ENCODE measurements at places on chromosomes 6 and 20. TPM values are rescaled to one million over a fixed set of nuclear protein-coding genes. Genes with fewer than 3 reads are reported as not detected.

The NKAIN4 gene
- total RNA-seq = not detected

The DNMT3B gene
- total RNA-seq = 2.9 TPM

The APMAP gene
- total RNA-seq = 36.7 TPM

The MAP3K4 gene
- total RNA-seq = 48.7 TPM

The ID4 gene
- not detected for total RNA-seq

The BPIFB4 gene
- not detected for total RNA-seq

The SLPI gene
- not detected for total RNA-seq

The RAET1G gene
- not detected for total RNA-seq

The HCK gene
- not detected for total RNA-seq

Data from activated CD8-positive, alpha-beta T cell treated with anti-CD3 and anti-CD28 coated beads for 36 hours (primary cell).